ENCODE measurements at places on chromosomes 5 and 9.

- no peak for DNase-seq
Observed at GRCh38 chr5:152356506-152356905, 48.6 kb downstream of the NMUR2 start.

- DNase-seq = no peak
Observed at GRCh38 chr9:34688329-34689115, 2.6 kb downstream of the CCL19 start.

DNA sequence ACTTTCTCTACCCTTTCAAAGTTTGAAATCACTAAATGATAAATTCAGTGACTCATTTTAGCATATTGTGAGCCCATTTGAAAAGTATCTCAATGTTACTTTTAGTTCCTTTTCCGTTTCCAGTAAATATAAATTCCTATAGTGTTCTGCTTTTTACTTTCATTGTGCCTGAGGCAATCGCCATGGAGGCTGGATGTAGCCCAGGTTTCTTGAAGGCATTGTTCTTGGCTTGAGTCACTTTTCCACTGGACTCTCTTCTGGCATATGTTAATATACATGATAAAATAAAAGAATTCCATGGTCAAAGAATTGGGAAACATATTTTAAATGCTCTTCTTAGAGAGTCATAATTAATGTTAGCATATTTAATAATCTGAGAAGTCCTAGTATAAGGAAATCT lies 327.0 kb downstream of the IZUMO3 start:
- DNase-seq = no peak

DNA sequence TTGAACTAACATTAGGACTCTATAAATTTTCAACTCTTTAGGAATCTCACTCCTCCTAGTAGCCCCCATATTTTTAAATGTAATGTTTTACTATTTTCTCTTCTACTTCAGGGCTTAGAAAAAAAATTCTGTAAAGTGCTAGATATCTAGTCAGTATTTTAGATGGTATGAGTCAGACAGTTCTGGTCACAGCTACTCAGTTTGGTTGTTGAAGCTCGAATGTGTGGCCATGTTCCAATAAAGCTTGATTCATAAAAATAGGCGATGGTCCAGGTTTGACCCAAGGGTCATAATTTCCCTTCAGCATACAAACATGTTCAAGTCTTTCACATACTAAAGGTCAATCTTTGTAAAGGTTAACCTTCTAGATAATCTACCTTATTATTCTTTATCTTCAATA lies 566.0 kb upstream of the CDH18 start:
- no peak for DNase-seq

DNA sequence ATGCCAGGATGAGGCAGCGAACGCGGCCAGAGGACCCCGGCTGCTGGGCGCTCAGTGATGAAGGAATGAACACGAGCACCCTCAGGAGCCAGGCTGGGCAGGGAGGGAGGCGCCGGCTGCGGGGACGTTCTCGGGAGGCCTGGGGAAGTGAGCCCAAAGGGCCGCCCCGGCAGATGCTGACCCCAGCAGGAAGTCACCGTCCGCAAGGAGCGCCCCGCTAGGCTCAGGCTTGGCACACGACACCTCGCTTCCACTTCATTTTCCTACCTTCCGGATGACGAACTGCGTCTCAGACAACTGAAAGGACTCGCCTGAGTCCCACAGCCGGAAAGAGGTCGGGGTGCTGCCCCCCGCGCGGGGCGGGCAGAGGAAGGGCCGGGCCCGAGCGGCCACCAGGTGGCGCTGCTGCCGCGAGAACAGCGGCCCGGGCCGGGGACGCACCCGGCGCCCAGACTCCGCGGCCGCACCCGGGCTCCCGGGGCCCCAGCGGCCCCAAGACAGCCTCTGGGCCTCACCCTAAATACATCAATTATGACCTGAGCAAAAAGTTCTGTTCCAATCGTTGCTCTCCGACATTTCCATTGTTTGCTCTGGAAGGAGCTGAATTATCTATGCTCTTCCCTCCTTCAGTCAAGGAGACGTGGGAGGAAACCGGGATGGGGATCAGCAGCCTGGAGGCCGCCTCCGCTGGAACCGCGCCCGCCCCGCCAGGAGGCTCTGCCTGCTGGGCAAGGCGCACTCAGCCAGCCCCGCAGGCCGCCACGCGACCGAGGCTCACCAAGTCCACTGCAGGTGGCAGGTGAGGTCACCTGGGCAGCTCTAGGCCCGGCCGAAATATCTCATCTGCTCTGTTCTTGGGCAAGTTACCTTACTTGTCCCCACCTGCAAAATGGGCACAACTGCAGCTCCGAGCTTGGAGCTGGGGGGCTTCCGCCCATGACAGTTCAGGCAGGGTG lies 107.0 kb downstream of the ZNF354C start:
- DNase-seq = no peak

DNA sequence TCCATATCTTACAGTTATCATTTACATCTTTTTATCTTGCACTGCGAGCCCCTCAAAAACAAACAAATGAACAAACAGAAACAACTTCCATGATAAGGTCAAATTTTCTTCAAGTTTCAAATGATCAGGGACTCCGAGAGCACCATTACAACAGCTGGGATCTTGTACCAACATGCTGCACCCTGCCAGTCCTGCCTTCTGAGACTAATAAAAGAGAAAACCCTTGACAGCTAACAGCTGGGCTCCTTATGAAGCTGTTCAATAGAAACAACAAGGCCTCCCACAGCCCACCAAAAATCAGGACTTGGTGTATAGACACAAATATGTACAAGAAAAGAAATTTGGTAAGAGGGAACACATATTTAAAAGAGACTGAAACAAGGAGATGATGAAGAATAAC lies 985.3 kb upstream of the DMAC1 start:
- no peak for DNase-seq
